T-helper 1 cell treated with Interleukin-12 subunit alpha and Interleukin-12 subunit beta and Interleukin-4 antibody, amounts not matched to agents 30 ng/mL and 1 ng/mL, for 36 hours (primary cell): ENCODE measurements at places on chromosomes 7 and 10. TPM values are rescaled to one million over a fixed set of nuclear protein-coding genes. Genes with fewer than 3 reads are reported as not detected.

IKZF1 gene
- 530 and 537 TPM in 2 replicates for total RNA-seq

CDHR1 gene
- 0.07 and 0.20 TPM in 2 replicates for total RNA-seq

HABP2 gene
- not detected in 2 replicates for total RNA-seq

SPACDR gene
- 2.5 and 2.9 TPM in 2 replicates for total RNA-seq

CFAP46 gene
- total RNA-seq = not detected in 2 replicates

CYP2W1 gene
- total RNA-seq = not detected in 2 replicates

FFAR4 gene
- total RNA-seq = not detected in 2 replicates

OPALIN gene
- not detected in 2 replicates for total RNA-seq

TDRD1 gene
- 0.05 and 0.10 TPM in 2 replicates for total RNA-seq
